Naive thymus-derived CD4-positive, alpha-beta T cell (primary cell): ENCODE measurements at places on chromosomes 6 and 20. TPM values are rescaled to one million over a fixed set of nuclear protein-coding genes. Genes with fewer than 3 reads are reported as not detected.

The SGK2 gene
- 2.6 TPM for total RNA-seq

The GRIK2 gene
- total RNA-seq = not detected

GRCh38 chr20:49685809-49686208 is 27.9 kb downstream of the B4GALT5 start:
- no peak for DNase-seq

DNA sequence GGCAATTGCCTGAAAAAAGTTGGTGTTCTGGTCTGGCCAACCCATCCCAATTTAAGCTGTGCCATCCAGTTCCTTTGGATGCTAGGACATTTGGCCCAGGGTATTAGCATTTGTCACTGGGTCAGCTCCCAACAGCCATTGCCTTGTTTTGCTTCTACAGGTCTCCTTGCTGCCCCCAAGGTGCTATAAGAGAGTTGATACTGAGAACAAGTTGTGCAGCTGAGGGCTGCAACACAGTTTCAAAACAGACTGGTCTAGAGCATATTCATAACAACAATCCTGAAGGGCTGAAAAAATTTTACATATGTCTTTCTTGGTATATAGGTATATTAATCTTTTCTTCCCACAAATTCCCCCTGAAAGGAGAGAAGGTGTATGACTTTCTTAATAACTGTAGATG is 61.0 kb downstream of the LYRM4 start:
- no peak for DNase-seq

DNA sequence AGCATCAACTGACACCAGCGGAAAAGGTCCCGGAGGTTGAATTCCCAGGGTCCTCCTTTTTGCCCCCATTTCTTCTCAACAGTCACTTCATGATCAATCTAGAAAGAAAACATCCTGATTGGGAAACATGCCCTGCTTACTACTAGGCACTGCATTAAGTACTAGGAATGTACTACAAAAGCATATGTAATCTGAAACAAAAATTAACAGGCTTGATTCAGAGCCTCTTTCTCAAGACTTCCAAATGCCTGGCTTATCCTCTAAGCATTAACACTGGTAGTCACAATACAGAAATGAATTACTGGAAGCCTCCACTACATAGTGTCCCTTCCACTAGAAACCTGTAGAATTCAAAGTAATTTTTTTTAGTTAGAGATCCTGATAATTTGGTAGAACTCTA is 84.5 kb upstream of the LYRM2 start:
- DNase-seq = no peak

The PCSK2 gene
- total RNA-seq = not detected
